Stimulated activated CD8-positive, alpha-beta memory T cell treated with anti-CD3 and anti-CD28 coated beads, Interleukin-7, amount 100 ng/mL, for 4 hours (primary cell): ENCODE measurements at places on chromosomes 11 and 22.
A peak's percentile ranks its signal among the peaks of the same experiment; 100 is the strongest.

DNA sequence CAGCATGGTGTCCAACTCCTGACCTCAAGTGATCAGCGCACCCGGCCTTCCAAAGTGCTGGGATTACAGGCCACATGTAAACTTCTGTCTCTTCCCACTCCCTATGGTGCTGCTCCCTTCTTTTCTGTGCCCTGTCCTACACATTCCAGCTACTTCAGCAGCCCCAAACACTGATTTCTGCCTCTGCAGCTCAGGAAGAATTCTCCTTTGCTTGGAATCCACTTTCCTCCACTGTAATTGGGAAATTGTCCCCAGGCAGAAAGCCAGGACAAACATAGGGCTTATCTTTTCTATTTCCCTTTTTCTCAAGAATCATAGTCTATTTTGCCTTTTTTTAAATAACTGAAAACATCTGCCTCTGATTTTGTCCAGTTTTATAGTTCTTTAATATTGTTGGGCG is 21.3 kb upstream of the DRG1 start:
- DNase-seq = no peak

DNA sequence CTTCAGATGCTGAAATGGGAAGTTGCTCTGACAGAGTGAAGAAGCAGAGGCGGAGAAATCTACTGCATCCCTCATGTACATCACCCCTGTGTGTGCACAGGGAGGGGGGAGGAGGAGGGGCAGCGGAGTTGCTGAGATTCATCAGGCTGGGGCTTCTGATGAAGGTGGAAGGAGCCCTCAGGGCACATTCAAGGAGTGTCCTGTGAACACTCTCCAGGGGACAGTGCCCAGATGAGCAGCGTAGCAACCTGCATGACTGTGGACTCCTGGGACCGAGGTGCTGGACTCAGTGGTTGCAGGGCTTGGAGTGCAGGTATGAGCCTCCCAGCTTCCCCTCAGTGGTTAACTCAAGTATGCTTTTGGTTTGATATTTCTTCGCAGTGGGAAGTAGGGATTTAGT is 257.8 kb upstream of the B3GAT1 start:
- DNase-seq = no peak

DNA sequence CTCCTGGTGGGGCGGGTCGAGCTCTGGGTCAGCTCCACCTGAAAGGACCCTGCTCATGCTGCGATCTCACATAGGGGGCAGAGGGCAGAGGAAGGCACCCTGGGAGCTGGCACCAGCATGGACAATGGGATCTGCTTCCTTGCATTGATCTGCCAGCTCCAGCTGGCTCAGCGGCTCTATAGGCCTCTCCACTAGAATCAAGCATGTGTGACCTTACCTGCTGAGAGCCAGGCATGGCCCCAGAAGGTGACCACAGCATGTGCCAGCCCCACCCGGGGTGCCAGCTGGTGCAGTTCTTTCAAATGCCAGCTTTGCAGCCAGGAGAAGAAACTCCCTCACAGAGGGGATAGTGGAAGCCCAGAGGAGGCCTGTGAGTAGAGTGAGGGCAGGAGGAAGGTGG is 22.0 kb upstream of the KLHL35 start:
- DNase-seq = no peak

DNA sequence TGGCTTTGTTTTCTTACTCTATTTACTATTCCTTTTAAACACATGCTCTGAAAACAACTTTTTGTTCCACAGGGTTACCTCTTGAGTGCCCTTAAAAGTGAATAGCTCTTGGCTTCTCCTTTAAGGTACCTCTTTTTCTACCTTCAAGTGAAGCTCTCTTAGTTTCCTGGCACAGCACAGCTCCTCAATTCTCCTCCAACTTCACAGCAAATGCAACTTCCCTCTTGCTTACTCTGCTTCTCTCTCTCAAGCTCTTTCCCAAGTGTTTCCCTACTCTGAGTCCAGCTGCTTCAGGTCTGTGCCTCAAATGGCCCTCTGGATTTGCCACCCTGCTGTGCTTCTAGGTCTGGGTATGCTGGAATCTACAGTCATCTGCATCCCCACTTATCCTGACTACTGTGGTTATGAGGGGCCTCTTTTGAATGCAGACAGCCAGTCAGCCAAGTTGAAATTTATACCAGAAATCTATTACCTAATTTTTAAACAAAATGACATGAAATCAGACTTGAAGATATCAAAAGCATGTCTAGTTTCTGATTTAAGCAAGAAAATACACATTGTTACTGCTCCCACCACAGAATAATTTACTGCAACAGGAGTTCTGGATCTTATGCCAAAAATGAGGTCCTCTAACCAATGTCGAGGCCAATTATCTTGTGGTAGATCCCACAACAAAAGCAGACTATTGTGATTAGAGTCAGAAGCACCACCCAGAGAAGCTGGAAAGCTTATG is 371.1 kb downstream of the SOX6 start:
- DNase-seq = no peak

GRCh38 chr22:50150161-50151129 is 20.1 kb upstream of the PANX2 start:
- DNase-seq = no peak

- peak; percentile 43 for DNase-seq
Measured at GRCh38 chr11:102451681-102452460, 694 bp downstream of the TMEM123 start.

DNA sequence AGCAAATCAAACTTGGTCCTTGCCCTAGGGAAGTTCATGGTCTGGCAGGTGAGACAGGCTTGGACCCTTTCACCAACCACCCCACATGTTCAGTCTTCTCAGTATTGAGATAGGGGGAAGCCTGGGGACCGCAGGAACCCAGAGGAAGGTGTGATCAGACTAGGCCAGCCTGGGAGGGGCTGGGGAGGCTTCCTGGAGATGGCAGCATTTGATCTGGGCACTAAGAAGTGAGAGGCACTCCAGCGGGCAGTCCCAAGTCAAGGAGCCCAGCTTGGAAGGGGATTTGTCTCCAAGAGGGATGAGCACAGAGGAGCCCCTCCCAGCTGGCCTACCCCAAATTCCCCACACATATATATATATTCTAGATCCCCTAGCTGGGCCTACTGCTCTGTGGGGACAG is 5.4 kb downstream of the LRRC32 start:
- no peak for DNase-seq
